ENCODE measurements at places on chromosomes 7 and 10. TPM values are rescaled to one million over a fixed set of nuclear protein-coding genes. Genes with fewer than 3 reads are reported as not detected.

The CUBN gene
- 2.2 TPM for total RNA-seq

The CCDC172 gene
- total RNA-seq: not detected

The GHRHR gene
- 4.3 TPM for total RNA-seq

The MUC3A gene
- total RNA-seq: not detected

The ASB15 gene
- total RNA-seq: not detected

The BHLHA15 gene
- total RNA-seq: 1.5 TPM

The HERC4 gene
- 84.8 TPM for total RNA-seq

The HOXA10 gene
- not detected for total RNA-seq

The CABCOCO1 gene
- 6.0 TPM for total RNA-seq

The ACSM6 gene
- not detected for total RNA-seq

The TMEM184A gene
- not detected for total RNA-seq

The IQUB gene
- 4.3 TPM for total RNA-seq

The KLHDC10 gene
- total RNA-seq: 34.8 TPM

The CRHR2 gene
- 4.9 TPM for total RNA-seq

The LRRC61 gene
- total RNA-seq: 9.3 TPM

Data from dorsolateral prefrontal cortex (tissue), 122 donors.